Cerebellum (tissue), 4 donors: ENCODE measurements at places on chromosomes 5 and 9. TPM values are rescaled to one million over a fixed set of nuclear protein-coding genes. Genes with fewer than 3 reads are reported as not detected.

PHF24 gene
- total RNA-seq: 12.0 TPM

DOCK8 gene
- total RNA-seq: 1.8 TPM

PCDHB16 gene
- total RNA-seq: 8.2 TPM

PSMB7 gene
- 110 TPM for total RNA-seq

ZNF454 gene
- 13.9 TPM for total RNA-seq

GDA gene
- total RNA-seq: 0.91 TPM

TEK gene
- total RNA-seq: 10.2 TPM

STK32A gene
- 37.9 TPM for total RNA-seq

GADD45G gene
- 6.9 TPM for total RNA-seq

PCDHA1 gene
- 7.5 TPM for total RNA-seq

NTRK2 gene
- 159 TPM for total RNA-seq

EIF4EBP3 gene
- not detected for total RNA-seq

DDX4 gene
- total RNA-seq: 0.09 TPM

GRXCR2 gene
- not detected for total RNA-seq

OBP2B gene
- total RNA-seq: not detected

GRCh38 chr5:132499440-132500243 is 9.1 kb upstream of the IRF1 start:
- no peak for DNase-seq

DNA sequence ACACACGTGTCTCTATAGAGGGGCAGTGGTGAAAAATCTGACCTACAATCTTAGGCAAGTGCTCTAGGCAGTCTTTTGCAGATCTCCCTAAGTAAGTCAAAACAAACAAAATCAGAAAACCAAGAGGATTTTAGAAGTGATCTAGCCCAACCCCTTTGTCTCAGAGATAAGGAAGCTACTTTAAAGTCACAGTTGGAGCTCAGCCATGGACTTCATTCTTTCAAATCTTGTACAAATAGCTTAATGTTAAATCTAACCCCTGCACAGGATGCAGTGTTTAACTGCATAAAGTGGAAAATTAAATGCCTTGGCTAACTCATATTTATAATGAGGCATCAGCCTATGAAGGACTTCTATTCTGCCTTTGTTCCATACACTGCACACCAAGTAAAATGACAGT is 135.1 kb upstream of the RFX3 start:
- no peak for DNase-seq

GRCh38 chr5:144547098-144547499 is 376.4 kb downstream of the KCTD16 start:
- no peak for DNase-seq

GRCh38 chr9:97604901-97605645 is 28.1 kb downstream of the TSTD2 start:
- no peak for DNase-seq

DNA sequence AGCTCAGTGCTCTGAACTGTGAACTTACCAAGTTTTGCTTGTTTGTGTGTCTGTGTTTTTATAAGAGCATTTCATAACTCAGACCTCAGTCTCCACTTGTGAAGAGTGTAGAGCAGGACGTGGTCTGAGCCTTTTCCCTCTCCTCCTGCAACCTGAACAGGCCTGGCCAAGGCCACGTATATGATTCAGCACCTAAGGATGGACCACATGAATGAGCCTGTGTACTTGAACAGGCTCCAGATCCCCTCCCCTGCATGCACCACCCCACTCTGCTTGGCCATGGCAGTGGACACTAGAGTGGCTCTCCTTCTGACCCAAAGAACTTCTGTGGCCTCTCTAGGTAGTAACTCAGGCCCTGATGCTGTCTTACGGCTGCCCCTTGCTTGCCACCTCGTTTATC is 125.9 kb upstream of the FSTL4 start:
- no peak for DNase-seq

GRCh38 chr9:91172329-91172728 is 189.4 kb downstream of the AUH start:
- DNase-seq: no peak

DNA sequence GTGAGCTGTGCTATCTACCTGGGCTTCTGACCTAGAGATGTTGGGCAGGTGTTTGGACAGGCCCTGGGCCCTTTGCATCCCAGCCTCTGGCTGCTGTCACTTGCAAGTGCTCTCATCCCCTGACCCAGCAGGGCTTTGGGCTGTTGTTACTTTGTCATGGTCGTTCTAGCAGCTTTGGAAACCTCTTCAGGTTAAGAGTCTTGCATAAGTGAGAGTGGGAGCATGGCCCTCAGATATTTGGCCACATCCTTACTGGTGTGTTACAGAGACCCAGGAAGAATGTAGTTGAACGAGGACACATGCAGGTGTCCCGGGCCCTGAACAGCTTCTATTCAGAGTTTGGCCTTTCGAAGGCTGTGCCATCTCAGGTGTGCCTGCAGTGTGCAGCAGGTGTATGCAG is 4.5 kb downstream of the TENT4A start:
- no peak for DNase-seq

DNA sequence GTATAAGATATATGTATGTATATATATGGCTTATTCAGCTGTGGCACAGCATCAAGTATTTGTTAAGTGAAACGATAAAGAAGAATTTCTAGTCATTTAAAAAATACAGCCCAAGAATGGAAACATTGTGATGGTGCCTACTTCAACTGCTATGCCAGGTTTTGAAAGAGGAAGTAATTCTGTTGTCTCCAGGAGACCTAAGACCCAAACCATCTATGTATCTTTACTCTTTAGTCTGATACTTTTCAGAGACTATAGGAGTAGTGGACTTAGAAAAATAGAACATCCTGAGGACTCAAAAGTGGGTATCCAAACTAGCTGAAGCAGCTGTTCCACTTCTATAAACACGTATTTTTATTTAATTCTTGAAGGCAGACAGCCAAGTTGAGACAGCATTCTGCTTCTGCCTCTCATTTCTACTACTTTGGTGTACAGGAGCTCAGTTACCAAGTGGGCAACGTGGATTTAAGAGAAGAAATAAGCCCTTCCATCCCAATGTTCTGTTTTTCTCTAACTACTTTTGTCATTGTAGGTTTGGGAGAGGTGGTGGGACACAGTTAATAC is 110.7 kb downstream of the RPS23 start:
- DNase-seq: no peak

- no peak for DNase-seq
Measured at GRCh38 chr9:98326459-98327248, 71.2 kb upstream of the TBC1D2 start.

DNA sequence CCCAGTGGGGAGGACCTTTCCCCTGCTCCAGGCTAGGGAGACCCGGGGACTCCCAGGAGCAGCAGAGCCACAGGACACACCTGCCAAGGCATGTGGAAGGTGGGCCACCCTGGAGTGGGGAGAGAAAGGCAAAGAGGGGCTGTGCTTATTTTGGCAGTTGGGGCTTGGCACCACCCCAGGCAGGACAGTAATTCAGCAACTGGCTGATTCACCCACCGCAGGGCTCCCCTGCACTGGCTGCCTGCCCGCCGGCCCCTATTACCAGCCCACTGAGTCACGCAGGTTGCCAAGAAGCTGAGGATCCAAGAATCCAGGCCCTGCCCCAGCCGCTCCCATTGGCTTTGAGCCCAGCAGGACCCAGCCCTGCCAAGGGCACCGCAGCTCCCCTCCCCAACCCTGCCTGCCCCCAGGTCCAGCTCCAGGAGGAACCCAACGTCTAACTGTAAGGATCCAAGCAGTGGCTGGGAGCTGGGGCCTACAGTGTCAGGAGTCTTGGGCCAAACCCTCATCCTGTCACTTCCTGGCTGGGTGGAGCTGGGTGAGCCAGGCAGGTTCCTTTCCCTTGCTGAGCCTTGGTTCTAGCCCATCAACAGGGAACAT is 14.2 kb upstream of the RALGDS start:
- no peak for DNase-seq

DNA sequence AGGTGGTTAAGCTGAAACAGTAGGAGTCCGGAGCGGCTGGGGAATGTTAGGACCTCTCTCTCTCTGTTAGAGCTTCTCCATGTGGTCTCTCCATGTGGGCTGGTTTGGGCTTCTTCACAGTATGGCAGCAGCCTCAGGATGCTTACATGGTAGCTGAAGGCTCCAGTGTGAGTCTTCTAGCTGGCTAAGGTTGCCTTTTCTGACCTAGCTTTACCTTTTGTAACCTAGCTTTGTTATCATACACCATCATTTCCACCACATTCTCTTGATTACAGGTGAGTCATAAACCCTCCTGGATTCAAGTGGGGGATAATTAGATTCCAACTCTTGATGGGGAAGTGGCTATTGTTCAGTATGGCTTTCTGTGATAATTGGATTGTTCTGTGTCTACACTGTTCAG is 98.5 kb downstream of the MTREX start:
- DNase-seq: no peak

- no peak for DNase-seq
Measured at GRCh38 chr5:159552751-159553150, 222.5 kb upstream of the IL12B start.

DNA sequence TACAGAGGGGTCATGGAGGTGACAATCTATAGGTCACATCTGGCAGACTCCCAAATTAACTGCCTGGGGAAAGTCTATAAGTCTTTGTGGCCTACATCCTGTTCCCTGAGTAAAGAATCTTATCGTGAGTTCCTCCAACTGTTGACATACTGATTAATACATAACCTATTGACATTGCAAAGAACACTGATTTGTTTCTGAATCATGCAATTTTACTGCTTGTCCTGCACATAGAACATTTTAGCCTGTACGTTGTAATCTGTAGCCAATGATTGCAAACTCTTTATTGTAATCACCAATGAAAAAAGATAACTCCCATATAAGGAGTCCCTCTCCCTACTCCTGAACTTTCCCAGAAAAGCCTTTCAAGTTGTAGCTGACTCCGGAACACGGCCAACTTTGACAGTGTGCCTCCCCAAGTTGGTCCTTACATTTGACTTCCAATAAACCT is 18.8 kb upstream of the OR2K2 start:
- no peak for DNase-seq

GRCh38 chr9:37683531-37684371 is 33.0 kb downstream of the FRMPD1 start:
- no peak for DNase-seq

DNA sequence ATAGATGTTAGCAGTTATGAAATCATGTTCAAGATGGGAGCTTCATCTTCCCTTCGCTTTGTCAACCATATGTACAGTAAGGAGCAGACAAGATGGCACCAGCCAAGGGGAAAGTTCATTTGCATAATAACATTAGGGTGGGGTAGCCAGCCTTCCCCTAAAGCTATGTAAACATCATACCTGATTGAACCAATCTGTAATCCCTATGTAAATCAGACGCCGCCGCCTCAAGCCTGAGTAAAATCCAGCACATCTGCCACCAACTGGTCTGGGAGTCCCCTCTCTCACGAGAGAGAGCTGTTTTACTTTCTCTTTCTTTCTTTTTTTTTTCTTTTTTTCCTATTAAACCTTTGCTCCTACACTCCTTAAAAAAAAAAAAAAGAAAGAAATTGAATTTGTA is 30.8 kb upstream of the REEP2 start:
- DNase-seq: no peak

DNA sequence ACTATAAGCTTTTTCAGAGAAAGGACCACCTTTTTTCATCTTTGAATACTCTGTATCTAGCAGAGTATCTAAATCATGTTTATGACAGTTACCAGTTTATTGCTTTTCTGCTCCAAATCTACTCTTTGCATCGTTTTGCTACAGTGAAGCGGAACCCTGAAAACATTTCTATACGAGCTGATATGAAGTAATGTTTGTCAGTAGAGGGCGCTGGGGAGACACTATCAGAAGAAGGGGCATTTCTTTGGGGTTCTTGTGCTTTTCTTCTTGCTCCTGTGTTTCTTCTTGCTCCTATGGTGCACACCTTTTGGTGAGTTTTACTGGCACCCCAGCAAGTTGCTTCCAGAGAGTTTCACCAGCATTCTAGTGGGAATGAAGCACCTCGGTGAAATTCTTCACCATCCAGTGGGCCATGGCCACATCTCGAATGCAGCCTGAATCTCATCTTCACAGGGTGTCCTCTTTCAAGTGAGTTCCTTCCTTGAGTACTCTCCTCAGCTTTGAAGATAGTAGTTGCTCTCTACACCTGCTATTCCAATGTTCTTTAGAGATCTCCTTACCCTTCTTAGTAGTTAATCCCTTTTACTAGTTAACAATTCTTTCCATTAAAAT is 98.4 kb downstream of the FGF1 start:
- no peak for DNase-seq

- peak; percentile 81 for DNase-seq
Measured at GRCh38 chr5:178326374-178326715, 93.7 kb upstream of the PHYKPL start.

DNA sequence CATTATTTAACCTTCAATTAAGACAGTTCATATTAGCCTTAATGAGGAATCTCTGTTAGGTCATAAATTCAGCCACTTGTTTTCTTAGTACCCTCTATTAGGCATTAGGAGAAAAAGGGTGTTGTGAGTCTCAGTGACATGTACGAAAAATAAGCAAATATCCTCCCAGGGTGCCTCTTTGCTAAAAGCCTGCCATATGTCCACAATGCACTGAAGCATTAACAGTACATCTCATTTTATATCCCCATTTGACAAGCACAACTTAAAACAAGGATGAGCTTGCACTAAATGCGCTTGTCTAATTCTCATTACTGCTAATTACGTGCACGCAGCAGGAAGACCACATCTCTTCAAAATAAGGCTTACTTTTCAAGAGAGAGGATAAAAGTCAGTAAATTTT is 48.4 kb upstream of the SRFBP1 start:
- DNase-seq: no peak

DNA sequence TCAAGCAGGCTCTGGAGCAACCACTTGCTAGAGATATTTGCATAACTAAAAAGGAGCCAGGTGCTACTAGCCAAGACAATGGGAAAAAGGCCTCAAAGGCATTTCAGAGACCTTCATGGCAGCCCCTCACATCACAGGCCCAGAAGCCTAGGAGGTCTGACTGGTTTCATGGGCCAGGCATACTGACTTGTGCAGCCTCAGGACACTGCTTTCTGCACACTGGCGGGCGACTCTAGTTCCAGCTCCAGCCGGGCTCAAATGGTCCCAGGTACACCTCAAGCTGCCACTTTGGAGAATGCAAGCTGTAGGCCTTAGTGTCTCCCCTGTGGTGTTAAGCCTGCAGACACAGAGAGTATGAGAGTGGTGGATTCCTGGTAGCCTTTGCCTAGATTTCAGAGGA is 27.1 kb downstream of the COX7C start:
- no peak for DNase-seq

DNA sequence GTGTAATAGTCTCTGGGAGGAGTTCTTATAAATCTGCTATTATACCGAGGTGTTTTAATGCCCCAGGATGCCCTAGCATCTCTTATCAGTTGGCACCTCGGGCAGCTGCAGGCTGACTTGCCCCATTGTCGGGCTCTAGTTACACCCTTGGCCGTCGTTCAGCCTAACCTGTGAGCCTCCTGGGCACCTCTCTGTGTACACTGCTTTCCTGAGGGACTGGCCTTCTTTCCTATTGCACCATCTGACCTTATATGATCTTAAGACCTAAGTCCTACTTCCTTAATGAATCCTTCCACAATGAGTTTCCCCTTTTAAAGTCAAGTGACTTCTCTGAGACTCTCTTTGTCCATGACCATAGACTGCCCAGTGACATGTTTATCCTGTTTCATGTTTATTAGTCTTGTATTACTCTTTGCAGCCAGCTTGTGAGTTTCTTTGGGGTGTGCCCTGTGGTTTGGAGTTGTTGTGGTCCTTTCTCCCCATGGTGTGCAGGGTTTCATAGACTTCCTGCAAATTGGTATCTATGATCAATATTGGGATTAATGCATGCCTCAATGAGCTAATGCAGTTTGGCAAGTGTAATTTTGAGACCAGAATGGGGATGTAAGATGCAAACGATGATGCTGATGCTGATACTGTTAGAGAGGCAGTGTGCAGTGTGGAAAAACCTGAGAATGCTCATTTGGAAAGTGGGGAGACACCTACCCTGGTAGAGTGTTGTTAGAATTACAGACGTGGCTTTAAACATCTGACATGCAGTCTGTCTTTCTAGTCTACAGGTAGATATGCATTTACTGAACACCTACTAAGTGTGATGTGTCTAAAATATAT is 4.9 kb downstream of the DAPK1 start:
- DNase-seq: no peak
